Heart left ventricle (tissue), 16 donors: ENCODE measurements at places on chromosomes 5 and 9. TPM values are rescaled to one million over a fixed set of nuclear protein-coding genes. Genes with fewer than 3 reads are reported as not detected.

Gene RETREG1
- total RNA-seq, result 196 TPM

Gene SPINK7
- not detected for total RNA-seq

Gene SAXO1
- total RNA-seq, result not detected

Gene LRRC19
- not detected for total RNA-seq

Gene SLCO6A1
- not detected for total RNA-seq

Gene NUTM2F
- total RNA-seq, result not detected

Gene B4GALT1
- 38.4 TPM for total RNA-seq

Gene S100Z
- not detected for total RNA-seq

Gene CDK9
- total RNA-seq, result 55.0 TPM

Gene LECT2
- total RNA-seq, result not detected

Gene SLC4A9
- total RNA-seq, result 0.18 TPM

Gene GRK6
- 33.2 TPM for total RNA-seq

Gene SPOCK1
- total RNA-seq, result 28.9 TPM

Gene N4BP3
- total RNA-seq, result 2.1 TPM

Gene VDAC1
- total RNA-seq, result 596 TPM

Gene STING1
- 45.8 TPM for total RNA-seq

Gene PHF24
- total RNA-seq, result 0.36 TPM

Gene PRRX2
- 1.00 TPM for total RNA-seq

Gene IFNA21
- total RNA-seq, result not detected

Gene HAVCR2
- 5.2 TPM for total RNA-seq

- no peak for DNase-seq
These were observed 97.8 kb downstream of the ADAMTS12 start for GRCh38 chr5:33793836-33794549.

DNA sequence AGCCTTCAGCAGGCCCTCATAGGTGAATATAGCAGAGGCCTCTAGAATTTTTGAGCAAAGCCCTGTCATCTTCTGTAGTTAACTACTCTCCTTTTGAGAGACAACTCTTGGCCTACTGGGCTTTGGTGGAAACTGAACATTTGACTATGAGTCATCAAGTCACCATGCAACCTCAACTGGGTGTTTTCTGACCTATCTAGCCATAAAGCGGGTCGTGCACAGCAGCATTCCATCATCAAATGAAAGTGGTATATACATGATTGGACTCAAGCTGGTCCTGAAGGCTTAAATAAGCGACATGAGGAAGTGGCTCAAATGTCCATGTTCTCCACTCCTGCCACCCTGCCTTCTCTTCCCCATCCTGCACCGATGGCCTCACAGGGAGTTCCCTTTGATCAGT, 1115.5 kb downstream of the TAF11L14 start:
- DNase-seq, result no peak

GRCh38 chr5:120546922-120547321, 82.8 kb downstream of the PRR16 start:
- no peak for DNase-seq

DNA sequence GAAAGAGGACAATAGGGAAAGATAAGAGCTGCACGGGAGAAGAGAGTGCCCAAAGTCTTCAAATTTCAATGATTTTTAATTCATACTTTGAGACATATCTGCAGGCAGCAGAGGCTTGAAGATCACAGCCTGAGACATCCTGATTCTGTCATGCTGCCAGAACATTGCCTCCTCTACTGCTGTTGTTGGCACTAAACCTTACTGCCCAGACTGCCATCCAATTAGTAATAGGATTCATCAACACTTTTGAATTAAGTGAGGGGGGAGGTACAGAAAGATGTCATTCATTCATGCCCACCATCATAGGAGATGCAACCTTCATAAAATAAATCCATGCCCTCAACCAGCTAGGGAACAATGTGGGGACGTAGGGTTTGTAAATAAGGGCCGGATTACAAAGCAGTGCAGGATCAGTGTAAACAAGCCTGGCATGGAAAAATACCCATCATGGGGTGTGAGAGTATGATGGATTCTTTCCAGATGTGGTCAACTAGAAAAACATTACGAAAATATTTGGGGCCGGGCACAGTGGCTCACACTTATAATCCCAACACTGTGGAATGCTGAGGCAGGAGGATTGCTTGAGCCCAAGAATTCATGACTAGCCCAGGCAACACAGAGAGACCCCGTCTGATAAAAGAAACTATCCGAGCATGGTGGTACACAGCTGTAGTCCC, 122.1 kb upstream of the DAPK1 start:
- DNase-seq, result no peak

GRCh38 chr9:137582286-137582860, 3.6 kb upstream of the DPH7 start:
- DNase-seq, result peak; percentile 19

GRCh38 chr5:160150381-160150780, 31.1 kb upstream of the PWWP2A start:
- no peak for DNase-seq

DNA sequence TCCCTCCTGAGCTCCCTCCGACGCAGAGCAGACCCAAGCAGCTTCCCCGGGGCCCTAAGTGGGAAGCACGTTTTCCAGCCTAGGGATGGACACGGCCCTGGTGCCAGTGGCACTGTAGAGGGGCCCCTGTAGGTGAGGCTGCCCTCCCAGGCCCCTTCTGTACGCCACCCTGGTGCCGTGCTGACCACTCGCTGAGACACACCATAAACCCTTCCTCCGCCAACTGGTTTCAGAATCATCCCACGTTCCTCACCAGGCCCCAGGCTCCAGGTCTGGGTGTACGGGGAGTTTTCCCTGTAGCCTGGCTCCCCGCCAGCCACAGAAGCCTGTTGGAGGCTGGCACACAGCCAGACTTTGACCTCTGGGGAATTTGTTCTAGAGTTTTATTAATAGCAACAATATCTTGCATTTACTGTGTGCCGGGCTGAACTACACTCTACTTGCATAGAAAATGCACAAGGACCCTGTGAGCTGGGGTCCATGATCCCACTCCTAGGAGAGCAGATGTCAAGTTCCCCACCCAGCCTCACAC, 18.2 kb upstream of the WDR38 start:
- peak; percentile 91 for DNase-seq

DNA sequence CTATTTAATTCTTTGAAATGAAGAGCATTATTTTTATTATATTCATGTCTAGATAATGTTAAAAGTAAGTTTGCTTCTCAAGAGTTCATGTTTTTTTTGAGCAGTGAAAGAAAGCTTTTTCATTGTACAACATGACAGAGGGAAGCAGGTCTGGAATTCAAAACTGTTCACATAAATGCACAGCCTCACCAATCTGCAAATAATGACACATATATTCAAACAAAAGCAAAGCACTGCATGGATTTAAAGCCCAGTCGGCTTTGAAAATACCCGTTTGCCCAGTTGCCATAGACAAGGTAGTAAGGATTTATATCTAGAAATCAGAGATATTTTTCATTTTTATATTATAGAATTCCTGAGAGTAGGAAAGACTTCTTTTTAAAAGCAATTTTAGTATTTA, 201.8 kb downstream of the CD180 start:
- no peak for DNase-seq

DNA sequence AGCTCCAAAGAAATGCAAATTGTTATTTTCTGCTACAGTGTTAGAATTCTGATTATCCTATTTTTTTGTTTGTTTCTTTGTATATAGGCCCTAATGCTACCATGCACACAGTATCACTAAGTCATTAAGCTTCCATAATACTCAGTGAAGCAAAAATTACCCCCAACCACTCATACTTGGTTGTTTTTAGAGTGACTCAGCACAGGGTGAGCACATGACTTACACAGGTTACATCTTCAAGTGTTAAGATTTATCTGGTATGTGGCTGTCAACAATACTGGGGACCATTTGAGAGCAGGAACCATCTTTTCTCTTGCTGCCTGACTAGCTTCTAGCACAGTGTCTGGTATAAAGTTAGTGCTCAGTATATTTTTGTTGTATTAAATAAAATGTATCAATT, 255.8 kb upstream of the SLC24A2 start:
- no peak for DNase-seq

- no peak for DNase-seq
These were observed 35.3 kb downstream of the PRDM6 start for GRCh38 chr5:123124126-123124858.

- DNase-seq, result peak; percentile 76
These were observed 14.3 kb upstream of the MGAT1 start for GRCh38 chr5:180816608-180817534.

- peak; percentile 41 for DNase-seq
These were observed 1.6 kb downstream of the DMRT2 start for GRCh38 chr9:1051584-1052275.

DNA sequence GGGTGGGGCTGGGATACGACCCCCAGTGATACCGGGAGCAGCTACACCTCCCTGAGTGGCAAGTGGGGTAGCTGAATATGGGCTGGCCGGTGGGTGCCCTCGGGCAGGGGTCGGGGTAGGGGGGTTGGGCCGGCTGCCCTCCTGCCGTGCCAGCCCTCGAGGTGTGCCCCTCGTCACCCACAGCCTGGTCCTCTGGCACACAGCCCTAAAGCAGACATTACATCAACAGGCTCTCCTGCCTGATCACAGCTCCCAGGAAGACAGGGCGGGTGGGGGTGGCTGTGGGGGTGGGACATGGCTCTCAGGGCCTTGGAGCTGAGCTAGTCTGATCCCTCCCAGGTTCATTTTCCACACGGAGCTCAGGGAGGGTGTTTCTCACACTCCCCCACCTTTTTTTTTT, 23.2 kb downstream of the FBXW5 start:
- no peak for DNase-seq

DNA sequence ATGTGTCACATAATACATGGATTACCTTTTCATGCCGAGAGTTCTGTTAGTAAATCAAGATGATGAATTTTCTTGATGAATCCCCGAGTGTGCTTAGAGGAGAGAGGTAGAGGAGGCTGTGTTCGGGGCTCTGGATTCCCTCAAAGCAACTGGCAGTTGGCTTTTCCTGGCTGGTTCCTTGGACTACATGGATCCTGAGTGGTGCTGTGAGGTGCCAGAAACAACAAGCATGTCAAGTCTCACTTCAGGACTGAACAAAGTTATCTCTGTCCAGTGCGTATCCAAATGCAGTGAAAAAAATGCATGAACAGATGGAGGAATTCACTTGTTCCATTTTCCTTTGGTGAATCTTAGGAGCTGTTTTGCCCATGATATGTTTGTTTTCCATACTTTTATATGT, 231.7 kb downstream of the FBXL7 start:
- DNase-seq, result peak; percentile 69

DNA sequence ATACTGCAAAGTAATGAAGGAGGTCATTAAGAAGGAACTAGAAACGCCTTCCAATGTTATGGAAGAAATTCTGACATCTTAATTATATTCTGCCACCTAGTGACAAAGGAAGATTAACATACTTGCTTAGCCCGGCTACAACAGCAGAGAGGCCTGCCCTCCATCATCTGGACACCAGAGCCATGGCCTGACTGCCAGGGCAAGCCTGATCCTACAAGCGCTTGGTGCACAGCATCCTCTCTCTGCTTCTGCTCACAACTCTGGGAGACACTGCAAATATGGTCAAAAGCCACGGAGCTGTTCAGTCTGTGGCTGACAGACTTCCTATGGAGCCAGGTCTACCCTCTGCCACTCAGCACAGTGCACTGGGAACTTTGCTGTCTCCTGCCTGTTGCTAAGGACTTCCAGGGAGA, 87.3 kb upstream of the SLC44A1 start:
- DNase-seq, result peak; percentile 51

DNA sequence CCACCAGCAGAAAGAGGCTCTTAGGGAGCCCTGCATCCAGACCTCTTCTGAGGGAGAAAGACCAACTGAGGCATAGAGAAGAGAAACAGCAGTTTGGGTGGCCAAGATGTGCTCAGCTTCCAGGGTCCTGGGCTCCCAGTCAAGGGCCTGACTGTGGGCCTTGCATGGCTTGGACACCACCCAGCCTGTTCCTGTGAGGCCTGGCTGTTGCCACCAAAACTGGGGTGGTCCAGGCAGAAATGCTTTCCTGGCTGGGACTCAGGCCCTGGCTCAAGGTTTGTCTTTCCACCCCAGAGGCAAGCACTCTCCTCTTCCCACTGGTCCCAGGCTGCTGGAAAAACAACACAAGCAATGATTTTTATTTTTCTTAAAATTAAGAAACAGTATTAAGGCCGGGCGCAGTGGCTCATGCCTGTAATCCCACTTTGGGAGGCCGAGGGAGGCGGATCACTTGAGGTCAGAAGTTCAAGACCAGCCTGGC, 13.3 kb downstream of the MYOZ3 start:
- DNase-seq, result no peak

GRCh38 chr9:33249087-33249658, 9.2 kb downstream of the SPINK4 start:
- no peak for DNase-seq

GRCh38 chr9:37466037-37466709, 923 bp upstream of the ZBTB5 start:
- DNase-seq, result peak; percentile 81

DNA sequence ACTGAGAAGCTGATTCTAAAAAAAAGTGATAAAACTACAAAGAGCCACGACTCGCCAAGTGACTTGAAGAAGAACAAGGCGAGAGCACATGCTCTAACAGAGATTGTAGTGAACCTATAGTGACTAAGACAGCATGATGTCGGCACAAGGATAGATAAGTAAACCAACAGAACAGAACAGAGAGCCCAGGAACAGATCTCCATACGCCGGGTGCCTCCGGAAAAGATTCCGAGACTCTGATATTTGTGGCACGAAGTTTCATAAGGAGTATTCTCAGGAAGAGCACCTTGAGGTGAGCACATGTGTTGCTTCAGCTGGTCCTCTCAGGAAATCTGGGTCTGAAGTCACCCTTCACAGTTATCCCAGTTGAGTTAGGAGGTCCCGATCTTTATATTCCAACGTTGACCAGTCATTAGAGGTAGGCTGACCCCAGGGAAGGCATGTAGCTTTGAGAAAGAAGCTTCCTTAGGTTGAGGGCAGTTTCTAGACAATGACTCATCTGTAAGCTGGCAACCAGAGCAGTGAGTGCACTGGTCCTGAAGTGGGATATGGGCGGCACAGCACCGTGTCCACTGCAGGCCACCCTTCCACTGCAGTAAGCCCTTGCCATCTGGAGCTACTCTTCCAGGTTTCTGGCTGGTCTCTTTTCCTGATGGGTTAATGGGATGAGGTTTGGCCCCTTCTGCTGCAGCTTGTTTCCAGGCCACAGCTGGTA, 13.6 kb upstream of the CLK4 start:
- DNase-seq, result no peak

GRCh38 chr9:99773468-99774138, 48.1 kb upstream of the NR4A3 start:
- DNase-seq, result no peak

GRCh38 chr9:4596165-4596922, 65.8 kb upstream of the PLPP6 start:
- DNase-seq, result no peak

GRCh38 chr9:116366241-116366640, 212.7 kb downstream of the PAPPA start:
- no peak for DNase-seq

- DNase-seq, result peak; percentile 80
These were observed 272.6 kb downstream of the ENC1 start for GRCh38 chr5:74367934-74368333.

- no peak for DNase-seq
These were observed 13.2 kb upstream of the LNPEP start for GRCh38 chr5:96922499-96923244.

GRCh38 chr5:157821822-157822622, 36.9 kb downstream of the CLINT1 start:
- DNase-seq, result no peak

- DNase-seq, result no peak
These were observed 91.1 kb upstream of the RANBP3L start for GRCh38 chr5:36392818-36393217.

- no peak for DNase-seq
These were observed 11.9 kb upstream of the ZNF366 start for GRCh38 chr5:72519111-72519510.

- DNase-seq, result no peak
These were observed 505.4 kb downstream of the EFNA5 start for GRCh38 chr5:107165296-107165695.
